ENCODE measurements at places on chromosomes 13 and 19. TPM values are rescaled to one million over a fixed set of nuclear protein-coding genes. Genes with fewer than 3 reads are reported as not detected.
A peak's percentile ranks its signal among the peaks of the same experiment; 100 is the strongest.

DNA sequence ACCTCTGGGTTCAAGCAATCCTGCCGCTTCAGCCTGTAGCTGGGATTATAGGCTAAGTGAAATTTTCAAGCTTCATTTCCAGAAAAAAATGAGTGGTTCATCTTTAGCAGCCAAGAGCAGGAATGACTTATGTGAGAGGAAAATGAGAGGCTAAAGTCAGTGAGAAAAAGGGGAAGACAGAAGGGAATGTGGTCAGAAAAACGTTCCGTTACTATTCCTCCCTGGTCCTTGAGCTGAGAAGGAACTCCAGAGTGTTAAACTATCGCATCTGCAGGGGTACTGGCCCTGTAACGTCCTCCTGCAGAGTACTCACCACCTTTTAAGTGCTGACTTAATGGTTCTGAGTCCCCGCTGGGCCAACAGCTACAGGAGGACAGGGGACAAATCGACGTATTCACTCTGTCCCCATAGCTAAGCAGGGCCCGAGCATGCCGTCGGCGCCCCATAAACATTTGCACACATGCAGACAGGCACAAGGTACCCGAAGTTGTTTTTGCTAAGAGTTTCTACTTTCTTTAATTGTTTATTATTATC is 88.1 kb downstream of the FLT1 start:
- H3K36me3 ChIP-seq = no peaks in the 10 kb centered on the region
- no peak overlapping the region for H3K27ac ChIP-seq
- DNase-seq = no peak

DNA sequence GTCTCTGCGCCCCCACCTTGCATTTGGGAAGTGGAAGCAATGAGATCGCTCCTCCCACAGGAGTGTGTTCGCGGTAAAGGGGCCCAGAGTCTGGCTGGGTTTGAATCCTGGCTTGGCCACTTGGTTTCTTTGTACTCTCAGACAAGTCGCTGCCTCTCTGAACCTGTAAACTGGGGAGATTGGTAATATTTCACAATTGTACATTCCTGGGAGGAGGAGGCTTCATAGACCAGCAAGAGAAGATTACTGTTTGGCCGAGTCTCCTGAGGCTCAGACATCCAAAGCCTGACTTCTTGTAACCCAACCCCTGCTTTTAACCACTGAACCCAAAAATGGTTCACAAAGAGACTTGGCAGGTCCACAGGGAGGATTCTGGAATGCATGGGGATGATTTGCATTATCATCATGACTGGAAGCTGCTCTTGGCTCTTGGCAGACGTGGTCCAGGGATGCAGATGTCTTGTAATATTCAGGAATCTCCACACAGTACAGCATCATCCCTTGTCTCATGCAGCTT is 13.6 kb upstream of the STRN4 start:
- H3K4me3 ChIP-seq = no peak overlapping the region
- no peak for DNase-seq
- peaks cover 14% of the 10 kb centered on the region for H3K4me1 ChIP-seq
- H3K36me3 ChIP-seq = peaks cover 3% of the 10 kb centered on the region

DNA sequence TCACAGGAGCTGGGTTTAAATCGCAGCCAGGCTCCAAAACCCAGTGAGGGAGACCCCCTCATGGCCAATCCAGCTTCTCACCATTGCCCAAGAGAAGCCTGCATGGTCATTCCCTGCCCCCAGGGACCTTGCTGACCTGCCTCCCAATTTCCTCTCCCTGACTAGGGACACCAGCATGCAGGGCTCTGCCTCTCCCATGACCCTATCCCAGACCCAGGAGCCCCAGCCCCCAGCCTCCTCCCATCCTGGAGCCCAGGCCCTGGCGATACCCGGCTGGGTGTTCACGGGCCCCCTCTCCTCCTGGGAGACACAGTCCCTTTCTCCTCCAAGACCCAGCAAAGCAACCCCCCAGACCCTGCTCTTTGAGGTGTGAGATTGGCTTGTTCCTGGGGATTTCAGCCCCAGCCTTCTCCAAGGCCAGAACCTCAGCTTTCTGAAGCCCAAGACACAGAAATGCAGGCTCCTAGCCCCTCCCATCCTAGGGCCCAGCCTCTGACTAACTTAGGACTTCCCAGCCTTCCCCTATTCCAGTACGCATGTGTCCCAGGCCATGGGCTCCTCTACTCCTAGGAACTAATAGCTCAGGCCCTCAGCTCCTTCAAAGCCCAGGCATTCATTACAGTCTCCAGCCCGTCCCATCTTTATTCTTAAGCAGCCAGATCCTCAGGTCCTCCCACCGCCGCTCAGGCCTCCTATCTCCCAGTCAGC is 1.1 kb downstream of the GYS1 start:
- no peak for DNase-seq
- H3K4me3 ChIP-seq = peak overlapping the region; percentile 89
- H3K36me3 ChIP-seq = peaks cover 28% of the 10 kb centered on the region
- peak overlapping the region; percentile 97 for H3K27ac ChIP-seq
- peaks cover 35% of the 10 kb centered on the region for H3K4me1 ChIP-seq
- no peaks in the 10 kb centered on the region for H3K27me3 ChIP-seq

- peaks cover 32% of the 10 kb centered on the region for H3K27me3 ChIP-seq
- no peak for DNase-seq
- peaks cover 10% of the 10 kb centered on the region for H3K4me1 ChIP-seq
Observed at GRCh38 chr13:94864474-94864873, 152.1 kb upstream of the SOX21 start.

- no peak for DNase-seq
- H3K27me3 ChIP-seq = peaks cover 4% of the 10 kb centered on the region
- H3K4me1 ChIP-seq = peaks cover 12% of the 10 kb centered on the region
Observed at GRCh38 chr13:30504081-30504480, 38.3 kb upstream of the HMGB1 start.

DNA sequence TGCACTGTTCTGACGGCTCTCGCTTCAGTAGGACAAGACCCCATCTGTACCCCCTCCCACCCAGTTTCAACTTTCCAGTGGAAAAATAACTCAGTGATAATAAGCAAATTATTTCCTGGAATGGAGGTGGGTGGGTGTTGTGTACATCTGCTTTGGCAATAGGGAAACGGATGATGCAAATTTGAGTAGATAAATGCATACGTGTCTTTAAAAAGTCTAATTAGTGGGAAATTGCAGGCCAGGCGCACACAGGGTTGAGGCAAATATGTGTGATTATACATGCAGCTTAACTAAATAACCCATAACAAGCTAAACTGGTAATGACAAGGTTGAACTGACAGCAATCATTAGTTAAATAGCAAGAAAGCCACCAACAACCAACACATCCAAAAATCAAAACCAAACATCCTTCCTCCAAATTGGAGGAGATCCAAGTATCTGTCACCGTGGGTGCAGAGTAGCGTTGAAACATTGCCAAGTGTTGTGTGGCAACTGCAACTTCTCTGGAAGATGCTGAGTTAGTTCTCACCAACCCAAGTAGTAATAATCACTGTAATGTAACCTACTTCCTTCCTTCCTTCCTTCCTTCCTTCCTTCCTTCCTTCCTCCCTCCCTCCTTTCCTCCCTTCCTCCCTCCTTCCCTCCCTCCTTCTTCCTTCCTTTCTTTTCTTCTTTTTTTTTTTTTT is 54.6 kb downstream of the TRPM4 start:
- DNase-seq = no peak
- H3K27ac ChIP-seq = no peak overlapping the region
- H3K4me1 ChIP-seq = peaks cover 9% of the 10 kb centered on the region
- no peaks in the 10 kb centered on the region for H3K36me3 ChIP-seq
- H3K27me3 ChIP-seq = no peaks in the 10 kb centered on the region

IGSF23 gene
- total RNA-seq = not detected

- DNase-seq = no peak
- H3K27ac ChIP-seq = no peak overlapping the region
- H3K36me3 ChIP-seq = no peaks in the 10 kb centered on the region
- H3K27me3 ChIP-seq = peaks cover 8% of the 10 kb centered on the region
Observed at GRCh38 chr13:25733696-25734435, 317.9 kb downstream of the SHISA2 start.

GRCh38 chr19:51807111-51807701 is 12.2 kb downstream of the FPR3 start:
- no peak overlapping the region for H3K4me3 ChIP-seq
- no peaks in the 10 kb centered on the region for H3K4me1 ChIP-seq
- no peaks in the 10 kb centered on the region for H3K27me3 ChIP-seq

DNA sequence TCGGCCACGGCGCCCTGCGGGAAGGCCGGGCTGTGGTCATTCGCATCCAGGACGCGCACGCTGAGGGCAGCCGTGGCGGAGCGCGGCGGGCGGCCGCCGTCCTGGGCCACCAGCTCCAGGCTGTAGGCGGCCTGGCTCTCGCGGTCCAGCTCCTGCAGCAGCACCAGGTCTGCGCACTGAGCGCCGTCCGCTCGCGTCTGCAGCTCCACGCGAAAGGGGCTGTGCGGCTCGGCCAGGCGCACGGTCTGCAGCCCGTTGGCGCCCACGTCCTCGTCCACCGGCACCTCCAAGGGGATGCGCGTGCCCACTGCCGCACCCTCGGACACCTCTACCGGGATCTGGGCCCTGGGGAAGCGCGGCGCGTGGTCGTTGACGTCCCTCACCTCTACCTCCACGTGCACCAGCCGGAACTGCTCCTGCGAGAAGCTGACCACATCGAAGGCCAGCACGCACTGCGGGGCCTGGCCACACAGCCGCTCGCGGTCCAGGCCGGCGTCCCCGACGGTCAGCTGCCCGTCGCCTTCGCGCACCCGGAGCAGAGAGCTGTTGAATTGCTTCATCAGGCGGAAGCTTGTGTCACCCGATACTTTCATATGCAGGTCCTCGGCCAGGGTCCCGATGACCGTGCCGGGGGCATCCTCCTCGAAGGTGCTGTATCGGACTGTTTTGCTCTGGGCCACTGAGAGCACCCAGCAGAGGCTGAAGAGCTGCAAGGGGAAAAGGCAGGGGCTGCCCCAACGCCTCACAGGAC is 583 bp downstream of the PCDH8 start:
- no peaks in the 10 kb centered on the region for H3K36me3 ChIP-seq
- no peak overlapping the region for H3K4me3 ChIP-seq
- peak overlapping the region; percentile 49 for H3K27ac ChIP-seq
- H3K4me1 ChIP-seq = peaks cover 13% of the 10 kb centered on the region
- DNase-seq = no peak
- peaks cover 81% of the 10 kb centered on the region for H3K27me3 ChIP-seq

GRCh38 chr19:6126335-6126974 is 9.0 kb upstream of the ACSBG2 start:
- no peaks in the 10 kb centered on the region for H3K36me3 ChIP-seq
- no peak overlapping the region for H3K27ac ChIP-seq
- DNase-seq = no peak
- no peak overlapping the region for H3K4me3 ChIP-seq

RNF113B gene
- not detected for total RNA-seq

HSPB6 gene
- not detected for total RNA-seq

DNA sequence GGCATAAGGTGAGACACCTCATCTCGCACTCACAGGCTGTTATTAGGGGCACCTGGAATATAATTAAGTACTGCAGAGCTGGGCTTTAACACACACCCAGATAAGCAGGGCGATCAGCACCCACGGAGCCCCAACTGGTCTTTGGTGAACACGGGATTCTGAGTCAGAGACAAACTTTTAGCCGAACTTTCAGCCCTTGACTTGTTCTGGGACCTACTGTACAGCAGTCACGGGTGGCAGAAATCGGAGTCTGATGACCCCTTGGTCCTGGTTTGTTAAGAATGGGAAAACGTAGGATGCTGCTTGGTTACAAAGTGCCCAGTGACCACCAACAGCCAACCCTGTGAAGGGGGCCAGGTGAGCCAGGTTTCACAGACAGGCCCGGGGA is 9.0 kb downstream of the SH3GL1 start:
- no peak overlapping the region for H3K27ac ChIP-seq
- H3K27me3 ChIP-seq = no peaks in the 10 kb centered on the region
- no peak overlapping the region for H3K4me3 ChIP-seq
- peaks cover 38% of the 10 kb centered on the region for H3K4me1 ChIP-seq
- H3K36me3 ChIP-seq = peaks cover 17% of the 10 kb centered on the region

DNA sequence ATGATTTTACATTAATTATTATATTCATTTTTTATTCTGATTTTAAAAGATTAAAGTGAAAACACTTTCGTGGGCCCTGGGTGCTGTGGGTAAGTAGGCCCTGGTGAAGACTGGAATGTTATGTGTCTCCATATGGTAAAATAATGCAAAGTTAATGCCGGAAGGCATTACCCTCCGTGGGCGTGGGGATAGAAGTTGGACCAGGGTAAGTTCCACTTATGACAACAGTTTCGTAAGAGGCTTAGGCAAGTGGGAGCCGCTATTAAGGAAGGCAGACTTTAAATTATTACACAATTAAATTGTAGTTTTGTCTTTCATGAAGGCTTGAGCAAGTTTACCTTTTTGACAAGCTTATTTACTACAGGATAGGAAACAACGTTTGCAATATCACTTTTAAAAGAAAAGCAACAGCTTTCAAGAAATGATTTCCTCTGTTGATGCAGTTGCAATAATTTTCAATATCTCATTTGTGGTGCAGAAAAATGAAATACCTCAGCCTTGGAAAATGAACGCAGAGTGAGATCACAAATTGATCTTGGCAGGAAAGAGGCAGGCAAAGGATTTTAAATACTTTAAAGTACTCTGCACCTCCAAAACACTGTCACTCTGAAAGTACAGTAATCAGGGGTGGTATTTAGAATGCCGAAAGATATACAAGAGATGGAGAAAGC is 310.6 kb downstream of the DCT start:
- H3K4me3 ChIP-seq = no peak overlapping the region
- H3K36me3 ChIP-seq = no peaks in the 10 kb centered on the region
- no peak overlapping the region for H3K27ac ChIP-seq
- peaks cover 2% of the 10 kb centered on the region for H3K27me3 ChIP-seq
- no peaks in the 10 kb centered on the region for H3K4me1 ChIP-seq

SCN1B gene
- 0.37 TPM for total RNA-seq

DNA sequence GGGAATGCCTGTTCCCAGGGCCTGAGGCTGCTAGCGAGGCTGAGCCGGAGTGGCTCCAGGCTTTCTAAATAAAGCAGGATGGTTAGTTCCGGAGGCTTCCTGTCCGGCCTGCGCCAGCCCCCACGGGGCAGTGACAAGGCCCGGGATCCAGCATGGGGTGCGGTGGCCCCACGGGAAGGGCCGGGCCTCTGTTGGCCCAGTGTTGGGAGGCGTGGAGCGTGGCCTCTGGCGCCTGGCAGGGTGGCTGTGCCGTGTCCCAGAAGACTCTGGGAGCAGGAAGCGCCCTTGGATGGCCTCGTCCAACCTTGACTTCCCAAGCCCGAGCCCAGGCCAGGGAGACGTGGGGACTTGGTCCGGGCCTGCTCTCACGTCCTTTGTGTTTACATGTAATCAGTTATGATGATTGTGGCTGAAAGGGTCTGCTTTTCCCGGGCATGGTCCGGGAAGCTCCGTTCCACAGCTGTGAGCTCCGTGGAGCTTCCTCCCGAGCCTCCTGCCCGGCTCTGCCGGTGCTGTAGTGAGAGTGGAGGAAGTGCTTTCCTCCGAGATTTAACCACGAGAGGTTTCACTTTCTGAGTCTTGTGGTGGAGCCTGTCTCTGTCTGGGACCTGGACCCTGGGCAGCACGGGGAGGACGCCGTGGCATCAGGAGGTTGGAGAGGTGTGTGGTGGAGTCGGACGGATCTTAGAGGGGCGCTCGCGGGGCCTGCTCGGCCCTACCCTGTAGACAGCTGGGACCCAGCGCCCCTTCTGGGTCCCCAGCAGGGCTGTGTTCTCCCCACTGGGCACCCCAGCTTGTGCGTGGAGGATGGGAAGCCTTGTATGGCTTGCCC is 4.6 kb downstream of the GNA11 start:
- no peak for DNase-seq
- H3K27me3 ChIP-seq = peaks cover 47% of the 10 kb centered on the region
- no peak overlapping the region for H3K4me3 ChIP-seq
- no peaks in the 10 kb centered on the region for H3K36me3 ChIP-seq

- H3K4me1 ChIP-seq = no peaks in the 10 kb centered on the region
- no peaks in the 10 kb centered on the region for H3K36me3 ChIP-seq
- H3K27ac ChIP-seq = no peak overlapping the region
- DNase-seq = no peak
Observed at GRCh38 chr19:30091456-30091855, 149.4 kb downstream of the URI1 start.

PTH2 gene
- not detected for total RNA-seq
